ENCODE measurements at places on chromosomes 7 and 10.

GRCh38 chr10:24465891-24466818, 257.2 kb downstream of the KIAA1217 start:
- DNase-seq, result no peak

GRCh38 chr10:85222300-85222699, 893.9 kb downstream of the CCSER2 start:
- DNase-seq, result no peak

GRCh38 chr10:24901686-24902399, 50.6 kb downstream of the PRTFDC1 start:
- DNase-seq, result no peak

DNA sequence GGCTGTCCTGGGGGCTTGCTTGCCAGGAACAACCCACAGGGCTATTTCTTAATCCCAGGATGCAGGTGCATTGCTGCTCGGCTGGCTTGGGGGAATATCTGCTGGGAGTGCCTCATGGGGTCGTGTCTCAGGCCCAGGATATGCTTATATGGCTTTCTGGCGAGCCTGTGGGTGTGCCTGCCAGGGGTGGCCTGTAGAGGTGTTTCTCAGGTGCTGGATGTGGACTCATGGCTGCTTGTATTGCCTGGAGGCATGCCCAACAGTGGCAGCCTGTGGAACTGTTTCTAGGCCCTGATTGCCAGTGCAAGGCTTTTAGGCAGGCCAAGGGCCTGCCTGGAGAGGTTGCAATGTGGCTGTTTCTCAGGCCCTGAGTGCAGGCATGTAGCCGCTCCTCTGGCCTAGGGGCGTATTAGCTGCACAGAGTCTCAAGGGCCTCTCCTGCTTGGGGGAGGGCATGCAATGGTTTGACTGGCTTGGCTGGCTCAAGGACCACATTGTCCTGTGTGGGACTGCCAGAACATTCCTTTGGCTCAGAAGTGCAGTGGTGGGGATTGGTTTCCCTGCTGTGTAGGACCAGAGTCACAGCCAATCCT, 202.1 kb downstream of the ATRNL1 start:
- DNase-seq, result no peak

- no peak for DNase-seq
Observed at GRCh38 chr7:5532536-5533335, 109.1 kb upstream of the TNRC18 start.

- DNase-seq, result no peak
Observed at GRCh38 chr7:39360766-39361165, 205.4 kb upstream of the YAE1 start.

DNA sequence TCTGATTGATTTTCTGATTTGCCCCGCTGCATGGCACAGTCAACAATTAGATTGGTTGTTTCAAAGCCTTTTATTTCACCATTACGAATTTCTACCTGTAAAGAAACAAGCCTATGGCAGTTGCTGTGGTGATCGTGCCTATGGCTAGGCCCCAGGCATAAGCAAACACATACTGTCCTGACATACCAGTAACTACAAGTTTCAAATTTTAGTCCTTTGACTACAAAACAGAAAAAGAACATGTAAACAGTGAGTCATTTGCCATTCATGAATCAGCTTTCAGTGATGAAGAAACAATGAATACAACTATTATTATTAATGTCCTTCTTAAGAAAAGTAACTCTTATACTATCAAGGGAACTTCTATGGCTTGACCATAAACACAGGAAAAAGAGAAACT, 168.0 kb upstream of the LRRN3 start:
- no peak for DNase-seq

GRCh38 chr10:52027055-52027705, 286.9 kb upstream of the DKK1 start:
- DNase-seq, result no peak

GRCh38 chr7:93350338-93350737, 118.2 kb downstream of the VPS50 start:
- no peak for DNase-seq

GRCh38 chr7:10222976-10223375, 750.7 kb upstream of the PHF14 start:
- DNase-seq, result no peak

DNA sequence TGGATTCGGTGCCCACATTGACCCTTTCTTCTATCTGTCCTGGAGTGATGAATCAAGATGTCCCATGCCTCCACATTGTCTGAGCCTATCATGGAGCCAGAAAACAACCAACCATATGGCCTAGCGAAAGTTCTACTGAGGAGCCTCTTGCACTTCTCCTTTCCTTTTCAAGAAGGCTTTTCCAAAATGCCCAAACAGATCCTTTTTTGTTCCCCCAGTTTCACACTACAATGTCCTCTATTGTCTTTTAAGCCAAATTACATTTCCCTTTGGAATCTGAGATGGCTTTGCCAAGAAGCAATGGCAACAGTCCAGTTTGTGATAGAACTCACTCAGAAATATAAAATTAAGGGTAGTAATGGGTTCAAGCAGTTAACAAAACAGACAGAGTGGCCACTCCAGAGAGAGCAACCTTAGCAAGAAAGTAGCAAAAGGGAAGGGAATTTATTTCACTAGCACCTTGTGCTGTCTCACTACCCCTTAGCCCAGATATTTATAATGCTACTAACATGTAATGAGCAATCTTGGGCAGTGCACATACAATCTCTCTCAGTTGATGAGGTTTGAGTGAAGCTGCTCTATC, 194.6 kb upstream of the PDE1C start:
- DNase-seq, result no peak

- DNase-seq, result no peak
Observed at GRCh38 chr10:59325116-59325515, 37.2 kb downstream of the FAM13C start.

DNA sequence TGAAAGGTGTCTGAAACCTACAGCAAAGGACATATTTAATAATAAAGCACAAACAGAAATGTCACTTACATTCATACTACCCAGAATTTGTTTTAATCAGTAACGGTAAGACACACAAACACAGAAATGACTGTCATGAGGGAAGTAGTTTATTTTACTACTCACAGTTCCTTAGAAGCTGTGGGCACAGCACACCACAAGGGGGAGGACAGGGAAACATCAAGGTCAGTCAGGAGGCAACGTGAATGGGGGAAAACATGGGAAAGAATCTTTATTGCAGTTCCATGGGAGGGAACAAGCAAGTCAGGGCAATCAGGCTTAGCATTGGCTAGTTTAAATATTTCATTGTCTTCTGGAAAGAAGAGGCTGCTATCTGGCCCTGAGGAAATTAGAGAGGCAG, 123.8 kb upstream of the PDSS1 start:
- no peak for DNase-seq

- no peak for DNase-seq
Observed at GRCh38 chr7:55733241-55734140, 129.1 kb downstream of the SEPTIN14 start.

- no peak for DNase-seq
Observed at GRCh38 chr7:159147687-159148086, 3.0 kb upstream of the VIPR2 start.
